ENCODE measurements at places on chromosomes 5 and 9. TPM values are rescaled to one million over a fixed set of nuclear protein-coding genes. Genes with fewer than 3 reads are reported as not detected.

IL3 gene
- not detected for total RNA-seq

PHF24 gene
- total RNA-seq, result not detected

SOX30 gene
- total RNA-seq, result not detected

CDH9 gene
- total RNA-seq, result not detected

CDK7 gene
- total RNA-seq, result 43.3 TPM
